ENCODE measurements at places on chromosomes 4 and X.

DNA sequence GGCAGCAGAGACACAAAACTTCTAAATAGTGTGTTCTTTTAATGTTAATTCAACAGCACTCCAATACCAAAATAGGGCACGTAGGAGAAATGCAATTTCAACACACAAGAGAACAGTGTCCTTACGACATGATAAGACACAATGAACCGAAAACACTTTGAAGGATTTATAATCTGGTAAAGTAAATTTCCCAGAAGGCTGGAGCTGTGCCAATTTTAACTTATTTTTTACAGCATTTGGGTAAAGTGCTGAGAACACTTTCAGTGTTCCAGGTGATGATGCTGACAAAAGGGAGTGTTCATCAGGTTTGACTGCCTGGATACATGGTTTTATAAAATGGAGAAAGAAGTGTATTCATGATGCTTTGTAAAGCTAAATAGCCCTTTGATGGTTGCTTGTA, 76.5 kb downstream of the MAPK10 start:
- DNase-seq = no peak
- H3K36me3 ChIP-seq = no peaks in the 10 kb centered on the region
- no peak overlapping the region for H3K4me3 ChIP-seq

- no peaks in the 10 kb centered on the region for H3K4me1 ChIP-seq
- no peak for DNase-seq
- H3K27me3 ChIP-seq = no peaks in the 10 kb centered on the region
- H3K27ac ChIP-seq = no peak overlapping the region
- H3K4me3 ChIP-seq = no peak overlapping the region
- no peaks in the 10 kb centered on the region for H3K36me3 ChIP-seq
Observed at GRCh38 chr4:68954126-68954525, 2.5 kb upstream of the UGT2A3 start.

- H3K36me3 ChIP-seq = no peaks in the 10 kb centered on the region
- no peak for DNase-seq
- H3K27ac ChIP-seq = no peak overlapping the region
Observed at GRCh38 chr4:52054254-52054653, 3.1 kb downstream of the SPATA18 start.

GRCh38 chr4:7837597-7838135, 102.0 kb downstream of the AFAP1 start:
- H3K4me3 ChIP-seq = no peak overlapping the region
- no peaks in the 10 kb centered on the region for H3K36me3 ChIP-seq
- no peaks in the 10 kb centered on the region for H3K4me1 ChIP-seq
- H3K27me3 ChIP-seq = peaks cover 2% of the 10 kb centered on the region
- no peak overlapping the region for H3K27ac ChIP-seq

GRCh38 chr4:61541459-61541858, 341.3 kb downstream of the ADGRL3 start:
- no peak overlapping the region for H3K4me3 ChIP-seq
- H3K36me3 ChIP-seq = no peaks in the 10 kb centered on the region
- H3K27ac ChIP-seq = no peak overlapping the region
- H3K27me3 ChIP-seq = no peaks in the 10 kb centered on the region
- no peak for DNase-seq
- no peaks in the 10 kb centered on the region for H3K4me1 ChIP-seq

DNA sequence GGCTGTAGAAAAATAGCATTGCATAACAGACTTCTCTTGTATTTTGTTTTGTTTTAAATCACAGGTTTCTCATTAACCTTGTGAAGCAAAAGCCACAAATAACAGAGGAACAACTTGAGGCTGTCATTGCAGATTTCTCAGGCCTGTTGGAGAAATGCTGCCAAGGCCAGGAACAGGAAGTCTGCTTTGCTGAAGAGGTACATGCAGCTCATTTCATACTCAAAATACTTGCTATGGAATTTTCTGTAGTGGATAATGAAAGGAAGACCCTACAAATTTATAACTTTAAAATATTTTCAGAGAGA, 17.6 kb downstream of the AFP start:
- no peaks in the 10 kb centered on the region for H3K27me3 ChIP-seq
- no peak for DNase-seq
- H3K4me3 ChIP-seq = no peak overlapping the region
- no peaks in the 10 kb centered on the region for H3K4me1 ChIP-seq
- H3K36me3 ChIP-seq = no peaks in the 10 kb centered on the region

GRCh38 chrX:103360916-103361315, 4.6 kb downstream of the TCEAL9 start:
- H3K4me1 ChIP-seq = peaks cover 10% of the 10 kb centered on the region
- 0 out of 2 replicates have a peak, but pooled peaks cover 5% of the 10 kb centered on the region for H3K36me3 ChIP-seq
- H3K4me3 ChIP-seq = no peak overlapping the region
- no peak for DNase-seq
- H3K27me3 ChIP-seq = no peaks in the 10 kb centered on the region

DNA sequence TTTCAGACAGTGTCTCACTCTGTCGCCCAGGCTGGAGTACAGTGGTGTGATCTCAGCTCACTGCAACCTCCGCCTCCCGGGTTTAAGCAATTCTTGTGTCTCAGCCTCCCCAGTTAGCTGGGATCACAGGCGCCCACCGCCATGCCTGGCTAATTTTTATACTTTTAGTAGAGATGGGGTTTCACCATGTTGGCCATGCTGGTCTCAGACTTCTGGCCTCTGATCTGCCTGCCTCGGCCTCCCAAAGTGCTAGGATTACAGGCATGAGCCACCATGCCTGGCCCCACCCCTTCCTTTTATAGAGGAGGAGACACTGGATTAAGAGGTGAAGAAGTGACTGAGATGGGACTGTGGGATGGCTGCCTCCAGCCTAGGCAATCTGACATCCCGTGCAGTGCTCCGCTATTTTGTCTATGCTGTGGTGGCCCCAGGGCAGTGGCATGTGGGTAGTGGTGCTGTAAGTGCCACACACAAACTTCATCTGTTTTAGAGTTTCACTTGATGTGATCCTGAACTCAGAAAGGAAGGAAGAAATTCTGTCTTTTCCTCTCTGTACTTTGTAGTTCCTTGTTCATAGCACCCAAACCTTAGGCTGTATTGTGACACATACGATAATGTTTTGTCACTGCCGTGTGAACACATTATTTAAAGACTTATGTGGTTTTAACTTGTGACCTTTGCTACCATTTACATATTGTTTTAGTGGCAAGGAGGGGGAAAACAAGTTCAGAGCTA, 48.9 kb downstream of the FNIP2 start:
- H3K36me3 ChIP-seq = no peaks in the 10 kb centered on the region
- no peaks in the 10 kb centered on the region for H3K4me1 ChIP-seq
- no peaks in the 10 kb centered on the region for H3K27me3 ChIP-seq
- no peak overlapping the region for H3K4me3 ChIP-seq
- no peak for DNase-seq

- H3K4me3 ChIP-seq = no peak overlapping the region
- DNase-seq = no peak
- H3K36me3 ChIP-seq = no peaks in the 10 kb centered on the region
Observed at GRCh38 chrX:36407836-36408235, 488.3 kb downstream of the CFAP47 start.

- no peak overlapping the region for H3K27ac ChIP-seq
- DNase-seq = no peak
- H3K4me1 ChIP-seq = no peaks in the 10 kb centered on the region
- H3K36me3 ChIP-seq = no peaks in the 10 kb centered on the region
- H3K4me3 ChIP-seq = no peak overlapping the region
Observed at GRCh38 chr4:165721815-165722214, 151.2 kb upstream of the TLL1 start.

DNA sequence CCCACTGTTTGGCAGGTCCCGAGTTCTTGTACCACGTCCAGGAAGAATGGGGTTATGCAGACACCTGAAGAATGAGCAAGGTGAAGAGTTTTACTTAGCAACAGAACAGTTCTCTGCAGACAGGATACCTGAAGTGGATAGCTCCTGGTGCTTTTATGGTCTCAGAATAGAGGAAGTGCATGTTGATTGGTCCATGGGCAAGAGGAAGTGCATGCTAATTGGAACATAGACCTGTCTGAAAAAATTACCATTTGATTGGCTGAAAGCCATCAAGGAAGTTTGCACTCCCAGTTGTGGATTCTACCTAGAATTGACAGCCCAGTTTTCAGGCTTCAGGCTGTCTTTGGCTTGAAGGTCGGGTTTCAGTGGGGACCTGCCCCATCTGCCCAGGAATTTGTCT, 887.5 kb downstream of the FAT4 start:
- H3K4me3 ChIP-seq = no peak overlapping the region
- H3K36me3 ChIP-seq = no peaks in the 10 kb centered on the region
- no peaks in the 10 kb centered on the region for H3K27me3 ChIP-seq
- no peak overlapping the region for H3K27ac ChIP-seq

DNA sequence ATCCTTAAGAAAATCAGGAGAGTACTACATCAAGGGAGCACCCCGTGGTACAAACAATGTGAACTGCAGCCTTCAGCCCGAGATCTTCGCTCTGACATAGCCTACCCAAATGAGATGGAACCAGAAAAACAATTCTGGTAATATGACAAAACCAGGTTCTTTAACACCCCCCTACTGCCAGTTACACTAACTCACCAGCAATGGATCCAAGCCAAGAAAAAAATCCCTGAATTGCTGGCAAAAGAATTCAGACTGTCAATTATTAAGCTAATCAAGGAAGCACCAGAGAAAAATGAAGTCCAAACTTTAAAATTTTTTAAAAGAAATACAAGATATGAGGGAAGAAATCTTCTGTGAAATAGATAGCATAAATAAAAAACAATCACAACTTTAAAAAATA, 101.7 kb upstream of the KLF8 start:
- no peaks in the 10 kb centered on the region for H3K27me3 ChIP-seq
- H3K4me3 ChIP-seq = no peak overlapping the region
- no peaks in the 10 kb centered on the region for H3K4me1 ChIP-seq
- H3K36me3 ChIP-seq = no peaks in the 10 kb centered on the region
- no peak overlapping the region for H3K27ac ChIP-seq

DNA sequence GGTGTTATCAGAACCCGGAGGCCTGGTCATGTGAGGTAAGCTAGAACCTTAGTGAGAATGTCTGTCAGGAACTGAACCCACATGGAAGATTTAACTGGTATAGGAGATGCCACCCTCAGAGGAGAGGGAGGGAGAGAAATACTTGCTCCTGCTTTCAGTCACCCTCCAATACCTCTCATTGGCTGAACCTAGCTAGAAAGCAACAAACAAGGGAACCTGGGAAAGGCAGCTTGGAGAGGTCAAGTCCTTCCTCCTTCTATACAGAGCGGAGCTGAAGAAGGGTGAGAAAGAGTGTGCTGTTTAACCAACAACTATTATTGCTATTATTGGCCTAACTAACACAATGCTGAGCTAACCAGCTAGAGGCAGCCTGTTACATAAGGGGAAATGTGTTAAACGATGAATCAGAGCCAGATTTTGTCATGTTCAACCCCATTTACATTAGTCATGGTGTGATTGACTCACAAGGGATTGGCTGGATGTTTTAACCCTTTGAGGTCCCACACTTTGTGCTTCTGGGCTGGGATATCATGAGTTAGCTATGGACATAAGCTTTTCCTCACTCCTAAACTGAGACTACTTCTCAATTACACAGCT, 96.5 kb upstream of the ESX1 start:
- no peaks in the 10 kb centered on the region for H3K36me3 ChIP-seq
- no peaks in the 10 kb centered on the region for H3K4me1 ChIP-seq
- H3K27ac ChIP-seq = no peak overlapping the region
- no peak for DNase-seq
- H3K4me3 ChIP-seq = no peak overlapping the region

DNA sequence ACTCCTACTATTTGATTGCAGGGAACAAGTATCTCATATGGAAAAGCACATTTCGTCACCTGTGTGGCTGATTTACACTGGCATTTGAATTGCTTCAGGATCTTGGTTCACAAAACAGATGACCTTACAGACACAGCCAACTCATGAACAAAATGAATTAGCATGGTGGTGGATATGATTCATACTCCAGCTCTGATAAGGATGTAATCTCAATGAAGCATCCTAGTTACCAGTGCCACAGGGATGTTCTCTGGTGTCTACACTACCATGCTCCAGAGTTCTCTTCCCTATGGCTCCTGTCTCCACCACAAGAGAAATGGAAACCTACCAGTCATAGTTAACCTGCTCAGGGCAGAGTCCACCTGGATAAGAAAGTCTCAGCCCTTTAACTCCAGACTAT, 40.7 kb downstream of the TEC start:
- H3K4me3 ChIP-seq = no peak overlapping the region
- no peak for DNase-seq
- no peaks in the 10 kb centered on the region for H3K4me1 ChIP-seq
- no peak overlapping the region for H3K27ac ChIP-seq
- H3K27me3 ChIP-seq = no peaks in the 10 kb centered on the region
- H3K36me3 ChIP-seq = no peaks in the 10 kb centered on the region

- no peak for DNase-seq
- H3K4me1 ChIP-seq = no peaks in the 10 kb centered on the region
- H3K27ac ChIP-seq = no peak overlapping the region
- no peak overlapping the region for H3K4me3 ChIP-seq
- H3K36me3 ChIP-seq = no peaks in the 10 kb centered on the region
Observed at GRCh38 chr4:83153417-83153816, 38.9 kb upstream of the PLAC8 start.

- peak; percentile 12 for DNase-seq
- no peak overlapping the region for H3K27ac ChIP-seq
- no peak overlapping the region for H3K4me3 ChIP-seq
- no peaks in the 10 kb centered on the region for H3K27me3 ChIP-seq
Observed at GRCh38 chrX:104137496-104137895, 19.3 kb downstream of the SLC25A53 start.

GRCh38 chrX:100373673-100374072, 36.4 kb downstream of the PCDH19 start:
- no peaks in the 10 kb centered on the region for H3K27me3 ChIP-seq
- H3K4me1 ChIP-seq = no peaks in the 10 kb centered on the region
- no peaks in the 10 kb centered on the region for H3K36me3 ChIP-seq
- H3K27ac ChIP-seq = no peak overlapping the region

- H3K27ac ChIP-seq = no peak overlapping the region
- H3K4me1 ChIP-seq = no peaks in the 10 kb centered on the region
- H3K27me3 ChIP-seq = no peaks in the 10 kb centered on the region
- no peak overlapping the region for H3K4me3 ChIP-seq
Observed at GRCh38 chr4:6147441-6147840, 52.9 kb downstream of the JAKMIP1 start.

GRCh38 chr4:22597471-22597870, 81.6 kb upstream of the ADGRA3 start:
- no peak overlapping the region for H3K27ac ChIP-seq
- no peaks in the 10 kb centered on the region for H3K4me1 ChIP-seq
- H3K36me3 ChIP-seq = no peaks in the 10 kb centered on the region
- H3K27me3 ChIP-seq = no peaks in the 10 kb centered on the region
- H3K4me3 ChIP-seq = no peak overlapping the region
- no peak for DNase-seq

DNA sequence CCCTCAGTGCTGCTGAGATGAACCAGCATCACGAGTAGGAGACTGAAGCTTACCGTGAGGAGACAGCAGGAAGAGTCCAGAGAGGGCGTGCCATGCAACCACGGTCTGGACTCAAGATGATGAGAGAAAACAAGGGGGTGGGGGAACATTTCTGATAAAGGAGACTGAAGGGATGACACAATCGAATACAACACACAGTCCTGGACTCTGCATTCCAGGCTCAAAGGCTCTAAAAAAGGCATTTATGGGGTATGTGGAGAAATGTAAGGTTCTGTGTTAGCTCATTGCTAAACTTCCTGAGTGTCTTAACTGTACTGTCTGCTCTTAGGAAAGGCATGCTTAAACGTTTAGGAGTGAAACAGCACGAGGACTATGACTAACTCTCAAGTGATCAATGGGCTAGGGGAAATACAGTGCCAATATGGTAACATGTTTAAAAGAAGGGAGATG, 20.6 kb upstream of the IRAK1 start:
- no peaks in the 10 kb centered on the region for H3K27me3 ChIP-seq
- H3K4me3 ChIP-seq = no peak overlapping the region
- no peaks in the 10 kb centered on the region for H3K4me1 ChIP-seq

- no peak overlapping the region for H3K4me3 ChIP-seq
- H3K4me1 ChIP-seq = no peaks in the 10 kb centered on the region
- no peak for DNase-seq
- H3K36me3 ChIP-seq = no peaks in the 10 kb centered on the region
- H3K27ac ChIP-seq = no peak overlapping the region
- no peaks in the 10 kb centered on the region for H3K27me3 ChIP-seq
Observed at GRCh38 chr4:44983083-44983482, 256.7 kb upstream of the GNPDA2 start.

Measured in DND-41 (cell line).